Sciatic nerve (tissue), 2 donors: ENCODE measurements at places on chromosomes 5 and 9. TPM values are rescaled to one million over a fixed set of nuclear protein-coding genes. Genes with fewer than 3 reads are reported as not detected.

The RNF224 gene
- not detected for total RNA-seq

DNA sequence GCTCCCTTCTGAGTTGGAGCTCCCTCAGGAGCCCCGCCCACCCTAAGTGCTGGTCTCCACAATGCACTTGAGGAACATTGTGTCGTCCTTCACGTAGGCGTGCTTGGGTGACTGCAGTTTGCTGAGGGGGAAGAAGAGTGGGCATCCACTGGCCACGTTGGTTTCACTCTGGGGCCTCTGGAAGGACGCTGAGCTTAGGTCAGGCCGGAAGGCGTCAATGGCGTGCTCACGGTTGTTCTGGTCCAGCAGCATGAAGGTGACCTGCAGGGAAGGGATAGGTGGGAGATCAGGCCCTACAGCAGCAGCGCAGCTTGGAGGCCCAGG is 21.7 kb downstream of the TRAF1 start:
- no peak for DNase-seq

The NOL8 gene
- total RNA-seq: 53.0 TPM

The SYK gene
- total RNA-seq: 25.6 TPM

DNA sequence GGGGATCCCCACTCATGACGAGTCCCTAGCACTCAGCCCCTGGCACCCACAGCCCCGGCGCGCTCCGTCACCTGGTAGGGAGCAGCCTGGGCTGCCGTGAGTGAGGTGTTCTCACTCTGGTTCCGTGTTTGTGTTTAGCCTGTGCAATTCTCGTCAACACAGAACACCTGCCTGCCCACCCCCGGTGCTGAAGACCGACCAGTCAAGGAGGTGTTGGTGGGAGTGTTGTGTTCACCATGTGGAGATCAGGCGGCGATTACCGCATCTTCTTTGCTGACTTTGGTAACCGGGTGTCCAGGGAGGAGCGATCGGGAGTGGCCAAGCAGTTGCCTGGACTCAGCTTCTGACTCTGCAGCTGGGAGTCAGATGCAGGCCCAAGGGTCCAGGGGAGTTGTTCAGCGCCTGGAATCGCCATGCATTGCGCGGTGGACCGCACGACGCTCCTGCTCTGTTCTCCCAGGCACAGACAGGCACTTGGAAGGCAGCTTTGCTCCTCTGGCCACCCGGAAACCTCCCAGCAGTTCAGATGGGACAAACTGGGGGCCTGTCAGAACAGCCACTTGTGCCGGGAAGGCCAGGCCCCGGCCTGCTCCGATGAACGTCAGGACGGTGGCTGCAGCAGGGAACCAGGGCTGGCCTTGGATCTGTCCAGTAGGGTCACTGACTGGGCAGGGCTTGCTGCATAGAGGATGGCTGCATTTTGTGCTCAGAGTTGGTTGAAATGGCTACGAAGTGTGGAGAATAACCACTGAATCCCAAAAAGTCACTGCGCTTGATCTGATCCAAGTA is 28.2 kb downstream of the EXOC3 start:
- DNase-seq: peak; percentile 61

GRCh38 chr5:119287547-119288111 is 68.2 kb upstream of the TNFAIP8 start:
- DNase-seq: no peak

The NME5 gene
- total RNA-seq: 3.7 TPM

DNA sequence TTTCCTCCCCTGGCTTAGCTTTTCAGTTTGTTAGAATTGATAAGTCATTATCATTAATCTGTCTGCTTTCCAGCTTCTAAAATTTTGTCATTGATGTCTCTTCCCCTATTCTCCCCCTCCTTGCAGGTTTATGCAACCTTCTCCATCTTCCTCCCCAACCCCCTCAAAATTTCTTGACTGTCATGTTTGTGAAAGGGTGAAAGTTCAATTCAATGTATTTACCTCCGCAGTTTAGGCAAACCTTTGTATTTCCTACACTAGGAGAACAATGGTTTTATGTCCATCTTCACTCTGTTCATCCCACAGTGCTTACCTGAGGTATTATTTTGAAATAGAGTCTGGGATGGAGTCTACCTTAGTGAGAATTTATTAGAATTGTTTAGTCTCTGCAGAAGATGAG is 117.9 kb downstream of the ALDH1A1 start:
- no peak for DNase-seq

GRCh38 chr9:93183663-93184431 is at the start of gene WNK2:
Gene WNK2, plus strand, starts transcription at chr9:93184139. Its CDS starts 791 bp downstream, at chr9:93184930.
- no peak for DNase-seq

The FBP2 gene
- total RNA-seq: not detected

DNA sequence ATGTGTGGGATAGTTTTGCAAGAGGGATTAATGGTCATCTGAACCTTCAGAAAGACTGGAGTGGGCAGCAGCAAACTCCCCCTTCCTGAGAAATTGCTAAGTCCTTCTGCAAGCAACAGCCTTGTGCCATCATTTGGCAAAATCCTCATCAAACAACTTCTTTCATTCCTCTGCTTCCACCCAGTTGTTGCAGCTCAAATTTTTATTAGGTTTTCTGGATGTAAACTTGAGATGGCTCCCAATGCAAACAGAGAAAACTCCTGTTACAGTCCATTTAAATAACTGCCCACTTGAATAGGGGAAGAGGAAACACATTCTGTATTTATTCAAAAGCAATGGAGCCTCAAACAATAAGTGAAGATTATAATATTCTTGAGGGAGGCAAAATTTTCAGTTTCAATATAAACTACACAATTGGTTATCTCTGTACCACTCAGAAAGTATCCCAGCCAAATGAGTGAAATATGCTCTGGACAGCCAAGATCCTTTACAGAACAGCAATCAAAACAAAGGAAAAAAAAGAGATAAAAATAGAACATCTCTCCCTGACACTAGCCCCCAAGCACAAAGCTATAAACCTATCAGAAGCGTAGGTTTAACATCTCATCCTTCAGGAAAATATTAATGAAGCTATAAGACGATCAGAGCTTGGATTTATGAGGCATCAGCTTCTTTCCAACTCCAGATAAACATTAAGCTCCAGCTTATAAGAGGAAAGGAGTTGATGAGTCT is 17.3 kb upstream of the DAP start:
- DNase-seq: no peak

DNA sequence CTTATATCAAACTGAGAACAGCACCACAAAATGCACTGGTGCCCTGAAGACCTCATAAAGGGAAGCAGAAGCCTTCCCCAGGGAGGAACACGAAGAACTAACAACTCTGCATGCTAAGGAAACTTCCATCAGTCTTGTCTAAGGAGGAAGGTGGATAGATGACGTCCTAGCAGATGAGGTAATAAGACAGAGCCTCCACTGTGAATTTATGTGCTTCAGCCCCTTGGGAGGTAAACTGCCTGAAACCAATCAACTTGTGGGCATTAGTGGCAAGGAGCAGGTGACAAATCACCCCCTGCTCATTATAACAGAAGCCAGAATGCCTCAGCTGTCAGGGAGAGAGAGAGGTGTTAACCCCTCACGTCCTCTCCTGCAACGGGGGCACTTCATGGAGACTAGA is 48.9 kb upstream of the SPIN1 start:
- DNase-seq: no peak

- no peak for DNase-seq
These were observed 63.2 kb downstream of the PRR16 start for GRCh38 chr5:120527251-120527650.

GRCh38 chr5:2263763-2264162 is 381.0 kb upstream of the IRX4 start:
- DNase-seq: no peak

The IL7R gene
- 7.8 TPM for total RNA-seq

The PCDHB12 gene
- total RNA-seq: 6.6 TPM

DNA sequence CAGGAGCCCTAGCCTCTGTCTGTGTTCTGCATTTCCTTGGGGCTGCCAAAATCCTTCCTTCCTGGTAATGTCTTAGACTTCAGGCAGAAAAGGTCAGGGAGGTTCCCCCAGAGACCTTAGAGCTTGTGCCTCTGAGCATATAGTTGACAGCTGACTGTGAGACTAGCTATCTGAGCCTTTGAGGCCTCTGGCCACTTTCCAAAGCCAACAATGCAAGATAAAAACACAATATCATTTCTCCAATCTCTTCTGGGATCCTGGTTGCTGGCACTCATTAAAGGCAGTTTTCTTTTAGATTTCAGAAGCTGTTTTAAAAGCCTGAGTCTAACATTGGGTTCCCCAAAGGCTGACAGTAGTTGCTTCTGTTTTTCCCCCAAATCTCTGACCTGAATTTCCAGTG is 13.2 kb upstream of the GLRA1 start:
- DNase-seq: no peak

DNA sequence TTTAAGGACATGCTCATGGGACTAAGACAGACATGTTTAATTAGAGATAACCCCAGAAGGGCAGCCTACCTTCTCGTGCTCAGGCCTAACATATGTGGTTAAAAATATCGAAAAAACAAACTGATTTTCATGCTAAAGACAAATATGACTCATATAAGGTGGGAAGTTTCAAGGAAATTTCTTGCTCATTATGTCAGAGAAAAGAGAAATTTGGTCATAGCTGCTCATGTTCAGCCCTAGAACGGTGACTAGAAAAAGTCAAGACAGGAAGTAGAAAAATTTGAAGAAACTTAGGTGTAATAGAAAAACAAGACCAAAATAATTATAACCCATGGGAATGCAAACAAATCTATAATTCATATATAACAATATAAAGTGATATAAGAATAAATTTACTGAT is 120.6 kb downstream of the PRDM9 start:
- DNase-seq: no peak

DNA sequence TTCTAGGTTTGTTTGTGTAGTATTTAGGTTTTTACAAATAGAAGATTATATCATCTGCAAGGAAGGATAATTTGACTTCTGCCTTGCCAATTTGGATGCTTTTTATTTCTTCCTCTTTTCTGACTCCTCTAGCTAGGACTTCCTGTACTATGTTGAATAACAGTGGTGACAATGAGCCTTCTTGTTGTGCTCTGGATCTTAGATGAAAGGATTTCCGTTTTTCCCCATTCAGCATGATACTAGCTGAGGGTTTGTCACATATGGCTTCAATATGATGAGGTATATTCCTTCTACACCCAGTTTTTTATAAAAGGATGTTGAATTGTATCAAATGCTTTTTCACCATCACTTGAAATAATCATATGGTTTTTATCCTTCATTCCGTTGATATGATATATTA is 101.4 kb downstream of the FBXO4 start:
- no peak for DNase-seq

The PPP2R2B gene
- 54.1 TPM for total RNA-seq

- DNase-seq: no peak
These were observed 184.5 kb downstream of the FBN2 start for GRCh38 chr5:128353441-128354107.

DNA sequence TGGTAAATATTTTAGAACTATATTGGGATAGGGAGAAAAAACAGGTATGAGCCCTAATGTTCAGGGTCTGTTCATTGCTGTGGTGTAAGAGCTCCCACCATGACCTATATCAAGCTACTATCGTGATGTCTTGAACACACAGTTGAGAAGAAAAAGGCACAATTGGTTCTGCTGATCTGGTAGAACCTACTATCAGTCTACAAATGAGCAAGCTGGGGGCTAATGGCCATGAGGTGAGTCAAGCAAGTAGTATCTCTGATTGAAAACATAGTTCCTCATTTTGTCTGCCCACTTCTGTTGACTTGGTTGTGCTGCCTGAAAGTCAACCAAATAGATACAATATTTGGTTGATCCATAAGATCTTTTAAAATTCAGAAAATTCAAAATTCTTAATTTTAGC is 1026.3 kb downstream of the CDH12 start:
- no peak for DNase-seq

GRCh38 chr9:137305060-137305797 is 3.2 kb upstream of the NRARP start:
- peak; percentile 71 for DNase-seq

The NUTM2F gene
- total RNA-seq: not detected

The HAND1 gene
- total RNA-seq: not detected

DNA sequence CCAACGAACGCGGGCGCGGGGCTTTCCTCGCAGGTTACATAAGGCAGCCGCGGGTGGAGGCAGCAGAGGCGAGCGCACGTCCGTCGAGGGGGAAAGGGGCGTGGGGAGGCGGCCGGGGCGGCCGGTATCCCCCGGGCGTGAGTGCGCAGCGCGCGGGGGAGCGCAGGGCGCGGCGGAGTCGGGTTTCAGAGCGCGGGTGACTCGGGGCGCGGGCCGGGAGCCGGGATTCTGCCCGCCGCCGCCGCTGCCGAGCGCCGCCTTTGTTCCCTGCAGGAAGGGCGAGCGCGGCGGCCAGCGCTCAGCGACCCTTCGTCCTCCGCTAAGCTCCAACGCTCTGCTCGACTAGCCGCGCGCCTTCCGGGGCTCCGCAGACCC is at the start of gene COL15A1:
Gene COL15A1 (plus strand): TSS at position 226 of the 375 bp plus-strand sequence. CDS start 155 bp downstream, outside the sequence.
- no peak for DNase-seq

The FREM1 gene
- total RNA-seq: 8.3 TPM

The ZDHHC12 gene
- 7.4 TPM for total RNA-seq

The PAX5 gene
- 1.2 TPM for total RNA-seq

- DNase-seq: peak; percentile 49
These were observed 7.7 kb upstream of the SRFBP1 start for GRCh38 chr5:121954086-121954485.

GRCh38 chr5:96001262-96001661 is 39.6 kb upstream of the ELL2 start:
- no peak for DNase-seq

The RANBP3L gene
- 0.40 TPM for total RNA-seq

- no peak for DNase-seq
These were observed 125.3 kb downstream of the ADAMTS2 start for GRCh38 chr5:179219661-179220620.

DNA sequence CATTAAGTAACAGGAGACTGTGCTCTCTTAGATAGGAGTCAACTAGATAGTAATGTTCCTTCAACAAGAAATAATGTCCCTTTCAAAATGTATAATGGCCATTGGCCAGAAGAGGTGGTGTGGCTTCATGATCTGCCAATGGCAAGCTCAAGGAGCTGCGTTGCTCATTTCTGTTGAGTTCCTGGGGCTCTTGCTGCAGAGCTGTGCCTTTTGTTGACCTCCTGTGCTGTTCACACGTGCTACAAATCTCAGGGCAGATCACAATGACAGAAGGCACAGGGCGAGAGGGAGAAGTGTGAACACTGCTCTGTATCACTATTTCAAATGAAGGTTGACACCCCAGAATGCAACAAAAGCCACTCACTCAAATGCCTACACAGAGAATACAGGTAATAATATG is 16.0 kb upstream of the TBC1D2 start:
- no peak for DNase-seq

GRCh38 chr9:16544842-16545241 is 325.6 kb downstream of the BNC2 start:
- DNase-seq: no peak

DNA sequence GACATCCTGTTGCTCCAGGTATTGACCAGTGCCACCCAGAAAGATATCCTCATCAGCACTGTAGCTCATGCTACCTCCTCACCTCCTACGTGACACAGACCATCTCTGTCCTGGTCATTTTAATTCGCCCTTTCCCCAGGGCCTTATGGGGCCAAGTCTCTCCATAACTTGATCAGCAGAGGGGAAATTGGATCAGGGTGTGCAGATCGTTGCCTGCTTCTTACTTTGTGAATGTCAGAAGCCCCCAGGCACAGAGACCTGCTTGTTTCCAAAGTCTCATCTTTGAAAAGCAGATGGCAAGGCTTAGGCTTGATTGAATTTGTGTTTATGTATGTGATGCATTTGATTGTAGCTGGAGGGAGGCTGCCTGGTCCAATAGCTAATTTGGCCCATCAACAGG is 8.8 kb upstream of the DBH start:
- no peak for DNase-seq

The PCDHB5 gene
- 4.4 TPM for total RNA-seq

The SLCO6A1 gene
- total RNA-seq: not detected

The CARTPT gene
- total RNA-seq: not detected
